Hair follicular keratinocyte (primary cell): ENCODE measurements at places on chromosomes 2 and 18. TPM values are rescaled to one million over a fixed set of nuclear protein-coding genes. Genes with fewer than 3 reads are reported as not detected.

CDH2 gene
- 0.08 TPM in 1 of 2 replicates, not detected in the other for total RNA-seq

RPIA gene
- 3.6 and 4.8 TPM in 2 replicates for total RNA-seq

LRP1B gene
- total RNA-seq = under 0.01 TPM in 1 of 2 replicates, not detected in the other

RGPD4 gene
- not detected in 2 replicates for total RNA-seq

ONECUT2 gene
- total RNA-seq = under 0.01 TPM in 1 of 2 replicates, not detected in the other

PHLPP1 gene
- 6.9 and 7.7 TPM in 2 replicates for total RNA-seq

DSC3 gene
- total RNA-seq = 64.9 and 106 TPM in 2 replicates

KIAA2012 gene
- total RNA-seq = not detected in 2 replicates

MARS2 gene
- total RNA-seq = 9.2 and 11.4 TPM in 2 replicates

LDLRAD4 gene
- not detected in 2 replicates for total RNA-seq

GDF7 gene
- total RNA-seq = not detected in 2 replicates

ANKAR gene
- total RNA-seq = 0.23 and 0.53 TPM in 2 replicates

AFF3 gene
- not detected in 2 replicates for total RNA-seq

RAB17 gene
- total RNA-seq = 2.7 and 4.8 TPM in 2 replicates

EMILIN2 gene
- total RNA-seq = 1.6 and 2.1 TPM in 2 replicates

GAREM2 gene
- total RNA-seq = 0.19 and 0.94 TPM in 2 replicates

ZC3H6 gene
- 1.1 and 2.4 TPM in 2 replicates for total RNA-seq

ATF2 gene
- 18.7 and 26.8 TPM in 2 replicates for total RNA-seq

BOD1L2 gene
- total RNA-seq = not detected in 2 replicates

ANTXR1 gene
- 17.3 and 19.4 TPM in 2 replicates for total RNA-seq

RAB6C gene
- not detected in 2 replicates for total RNA-seq

CCDC138 gene
- total RNA-seq = 2.3 and 10.7 TPM in 2 replicates

ARL5A gene
- total RNA-seq = 34.0 and 38.2 TPM in 2 replicates

MTCL1 gene
- 19.6 and 22.2 TPM in 2 replicates for total RNA-seq

EFEMP1 gene
- 215 and 218 TPM in 2 replicates for total RNA-seq

CYP27C1 gene
- 3.4 and 4.9 TPM in 2 replicates for total RNA-seq

CARF gene
- total RNA-seq = 1.1 and 8.1 TPM in 2 replicates

LIMS4 gene
- not detected in 2 replicates for total RNA-seq

RGPD8 gene
- total RNA-seq = 3.2 and 3.6 TPM in 2 replicates

NXPH2 gene
- 0.27 TPM in 1 of 2 replicates, not detected in the other for total RNA-seq

LYPD1 gene
- not detected in 2 replicates for total RNA-seq

POTEC gene
- not detected in 2 replicates for total RNA-seq

SETBP1 gene
- total RNA-seq = 1.9 and 4.7 TPM in 2 replicates

UNC80 gene
- under 0.01 TPM in 1 of 2 replicates, not detected in the other for total RNA-seq

AQP12A gene
- total RNA-seq = not detected in 2 replicates

HDAC4 gene
- 7.4 and 18.0 TPM in 2 replicates for total RNA-seq

BUB1 gene
- total RNA-seq = 14.4 and 46.6 TPM in 2 replicates

COLEC11 gene
- 0.31 TPM in 1 of 2 replicates, not detected in the other for total RNA-seq

RAB31 gene
- 25.5 and 30.4 TPM in 2 replicates for total RNA-seq

VAMP5 gene
- total RNA-seq = 1.4 and 3.0 TPM in 2 replicates

FAM110C gene
- total RNA-seq = 19.0 and 45.4 TPM in 2 replicates

DBI gene
- 160 and 245 TPM in 2 replicates for total RNA-seq

GALNT1 gene
- 75.1 and 76.2 TPM in 2 replicates for total RNA-seq

LBX2 gene
- total RNA-seq = 0.65 and 1.2 TPM in 2 replicates

CNTNAP5 gene
- not detected in 2 replicates for total RNA-seq

YPEL5 gene
- 30.4 and 62.3 TPM in 2 replicates for total RNA-seq

MAIP1 gene
- total RNA-seq = 17.6 and 35.1 TPM in 2 replicates

PCARE gene
- not detected in 2 replicates for total RNA-seq

ANKRD53 gene
- 0.27 TPM in 1 of 2 replicates, not detected in the other for total RNA-seq

RFX8 gene
- total RNA-seq = 0.08 TPM in 1 of 2 replicates, not detected in the other

OSR1 gene
- total RNA-seq = 4.5 and 8.1 TPM in 2 replicates

GAD1 gene
- total RNA-seq = 2.1 TPM in 2 replicates

UGT1A3 gene
- not detected in 2 replicates for total RNA-seq

THADA gene
- 11.8 and 13.4 TPM in 2 replicates for total RNA-seq

UGGT1 gene
- total RNA-seq = 43.0 and 54.1 TPM in 2 replicates

IL36RN gene
- 0.15 and 1.0 TPM in 2 replicates for total RNA-seq

DES gene
- not detected in 2 replicates for total RNA-seq

PROKR1 gene
- not detected in 2 replicates for total RNA-seq

CYS1 gene
- total RNA-seq = 1.3 and 4.1 TPM in 2 replicates
